ENCODE measurements at places on chromosomes 2 and 18.

- no peak for DNase-seq
These were observed 108.0 kb upstream of the SALL3 start for GRCh38 chr18:78871618-78872017.

DNA sequence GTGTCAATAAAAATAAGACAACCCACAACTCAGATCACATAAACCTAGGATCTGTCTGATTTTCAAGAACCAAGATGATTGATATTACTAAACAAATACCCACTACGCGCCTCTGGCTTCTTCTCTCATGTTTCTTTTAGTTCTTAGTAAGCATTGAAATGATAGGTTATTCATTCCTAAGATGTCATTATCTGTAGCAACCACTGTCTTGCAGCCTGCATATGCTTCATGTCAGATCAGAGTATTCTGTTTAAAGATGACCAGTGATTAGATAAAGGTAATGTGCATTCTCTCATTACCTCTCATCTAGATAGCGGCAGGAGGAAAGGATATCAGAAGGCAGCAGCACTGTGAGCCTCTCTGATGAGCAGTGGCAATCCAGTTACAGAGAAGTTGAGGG is 112.9 kb downstream of the SLC8A1 start:
- DNase-seq: no peak

DNA sequence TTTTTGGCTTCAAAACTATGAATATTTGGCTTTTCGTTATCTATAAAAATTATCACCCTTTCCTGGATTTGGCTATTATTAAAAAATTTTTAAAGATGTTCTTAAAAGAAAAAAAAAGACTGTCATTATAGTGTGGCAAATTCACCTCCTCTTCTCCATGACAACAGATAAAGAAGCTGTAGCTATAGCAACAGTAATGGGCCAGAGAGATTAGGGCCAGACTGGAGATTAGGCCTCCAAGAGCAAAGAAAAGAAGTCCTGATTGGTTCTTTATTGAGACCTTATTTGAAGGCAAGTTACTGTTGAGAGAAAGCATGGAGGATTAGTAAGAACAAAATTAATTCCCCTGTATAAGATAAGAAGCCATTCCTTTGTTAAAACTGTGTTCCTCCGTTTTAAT is 812.5 kb downstream of the DCC start:
- peak; percentile 8 for DNase-seq

DNA sequence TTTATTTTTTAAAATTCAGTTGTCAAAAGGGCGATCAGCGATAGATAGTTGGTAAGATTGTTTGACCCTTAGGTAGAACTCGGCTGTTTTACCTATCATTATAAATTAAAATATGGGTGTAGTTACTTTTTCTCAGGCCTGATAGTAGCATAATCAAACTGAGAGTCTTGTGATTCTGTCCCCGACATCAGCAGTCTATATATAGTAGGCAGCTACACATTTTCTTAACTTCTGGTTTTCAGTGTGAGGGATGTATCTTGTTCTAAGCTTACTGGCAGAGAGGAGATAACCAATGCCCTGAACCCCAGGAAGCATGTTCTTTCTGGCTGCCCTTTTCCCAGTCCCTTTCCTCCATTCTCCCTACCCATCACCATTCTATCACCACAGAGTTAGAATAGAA is 56.6 kb downstream of the XRCC5 start:
- no peak for DNase-seq

DNA sequence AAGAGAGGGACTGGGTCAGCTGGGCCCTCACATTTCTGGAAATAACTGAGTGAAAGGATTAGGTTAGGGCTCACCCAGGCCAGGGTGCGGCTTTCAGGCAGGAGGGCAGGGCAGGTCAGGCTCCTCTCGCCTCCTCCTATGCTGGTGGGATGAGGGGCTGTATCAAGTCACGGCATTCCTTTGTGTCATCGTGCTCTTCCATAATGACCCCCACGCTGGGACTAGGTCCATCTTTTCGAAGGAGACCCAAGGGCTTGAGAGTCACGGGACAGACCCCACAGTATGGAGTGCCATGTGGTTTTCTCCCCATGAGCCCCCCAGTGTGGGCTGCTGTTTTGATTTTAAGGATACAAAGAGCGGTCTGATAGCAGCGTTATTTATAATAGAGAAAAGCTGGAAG is 137.8 kb upstream of the COPS8 start:
- no peak for DNase-seq

DNA sequence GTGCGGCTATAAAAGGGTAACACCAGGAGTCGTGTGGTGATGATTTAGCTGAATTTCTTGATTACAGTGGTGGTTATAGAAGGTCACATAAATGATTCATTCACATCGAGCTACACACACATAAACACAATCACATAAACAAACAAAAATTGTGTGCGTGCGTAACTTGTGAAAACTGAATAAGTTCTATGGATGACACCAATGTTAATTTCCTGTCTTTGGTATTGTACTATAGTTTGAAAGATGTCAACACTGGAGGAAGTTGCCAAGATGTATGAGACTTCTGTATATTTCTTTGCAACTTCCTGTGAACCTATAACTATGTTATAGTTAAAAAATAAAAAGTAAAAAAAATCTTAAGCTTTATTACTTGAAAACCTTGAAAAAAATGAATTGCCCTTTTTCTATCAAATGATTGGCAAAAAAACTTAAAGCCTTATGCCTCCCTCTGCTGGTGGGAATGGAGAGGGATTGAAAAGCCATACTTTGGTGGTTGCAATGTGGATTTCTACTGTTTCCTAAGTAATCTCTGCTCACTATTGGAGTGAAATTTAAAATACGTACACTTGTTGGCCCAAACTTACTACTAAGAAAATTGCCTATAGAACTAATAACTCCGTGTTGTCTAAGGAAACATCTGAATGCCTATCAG is 227.7 kb downstream of the RPIA start:
- no peak for DNase-seq

GRCh38 chr18:75727456-75727855 is 300.0 kb upstream of the SMIM21 start:
- DNase-seq: peak; percentile 26

- no peak for DNase-seq
These were observed 198.8 kb upstream of the LHCGR start for GRCh38 chr2:48954311-48954710.

DNA sequence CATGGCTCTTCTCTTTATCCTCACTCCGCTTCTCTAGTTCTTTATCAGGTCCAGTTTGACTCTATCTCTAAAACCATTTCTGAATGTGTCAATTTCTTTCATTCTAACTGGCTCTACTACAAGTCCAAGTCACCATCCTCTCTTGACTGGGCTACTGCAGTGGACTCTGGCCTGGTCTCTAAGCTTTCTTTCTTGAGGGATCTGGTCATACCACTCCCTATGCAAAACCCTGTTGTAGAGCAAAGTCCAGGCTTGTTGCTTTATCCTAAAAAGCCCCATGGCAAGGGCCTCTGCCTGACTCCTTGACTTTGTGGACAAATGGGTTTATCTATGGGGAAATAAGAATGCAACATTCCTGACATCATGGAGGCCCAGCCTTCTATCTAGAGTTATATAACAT is 87.1 kb downstream of the BCL2L11 start:
- DNase-seq: no peak

DNA sequence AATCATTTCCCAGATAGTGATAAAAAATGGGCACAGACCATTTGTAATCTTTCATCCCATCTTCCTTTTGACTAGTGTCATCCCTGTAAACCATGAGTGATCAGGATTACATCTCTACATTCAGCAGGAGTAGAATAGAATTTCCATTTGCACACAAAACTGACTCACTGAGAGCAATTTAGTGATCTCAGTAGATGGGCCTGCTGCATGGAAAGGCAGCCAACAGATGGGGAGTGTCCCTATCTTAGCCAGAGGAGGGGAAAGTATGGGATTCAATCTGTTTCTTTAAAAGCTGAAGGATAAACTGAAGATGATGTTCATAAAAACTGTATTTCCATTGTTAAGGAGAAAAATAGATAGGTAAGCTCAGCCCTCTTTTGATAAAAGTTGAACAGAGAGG is 441.7 kb downstream of the ZNF521 start:
- DNase-seq: no peak

GRCh38 chr18:45670281-45670962 is 53.6 kb upstream of the SLC14A1 start:
- DNase-seq: no peak

- no peak for DNase-seq
These were observed 89.2 kb downstream of the ZBTB7C start for GRCh38 chr18:48319801-48320638.

- no peak for DNase-seq
These were observed 46.5 kb upstream of the NFU1 start for GRCh38 chr2:69483696-69484095.

- no peak for DNase-seq
These were observed 369.8 kb upstream of the CDH7 start for GRCh38 chr18:65380986-65381385.

DNA sequence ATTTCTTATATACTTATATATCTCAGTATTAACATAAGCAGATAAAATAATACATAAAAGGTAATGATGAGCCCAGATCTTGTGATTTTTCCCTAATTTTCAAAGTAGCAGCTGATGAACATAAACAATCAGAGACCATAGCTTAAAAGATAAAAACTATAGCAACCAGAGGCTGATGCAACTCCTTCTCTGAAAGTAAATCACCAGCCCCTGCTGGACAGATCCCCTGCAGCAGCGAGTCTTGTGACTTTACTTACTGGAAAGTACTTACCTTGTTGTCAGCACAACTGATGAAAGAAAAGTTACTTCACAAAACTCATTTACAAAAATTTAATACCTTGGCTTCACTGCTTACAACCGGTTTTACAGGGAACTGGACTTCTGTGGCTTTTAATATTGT is 67.3 kb downstream of the GORASP2 start:
- no peak for DNase-seq

- DNase-seq: peak; percentile 17
These were observed 927.0 kb upstream of the CRIM1 start for GRCh38 chr2:35428548-35428947.
